ENCODE measurements at places on chromosomes 2 and 18.

GRCh38 chr2:216354306-216354705, 18.0 kb downstream of the MARCHF4 start:
- DNase-seq: no peak
- no peak overlapping the region for H3K27ac ChIP-seq
- no peak overlapping the region for H3K4me3 ChIP-seq
- H3K4me1 ChIP-seq: peaks cover 50% of the 10 kb centered on the region

DNA sequence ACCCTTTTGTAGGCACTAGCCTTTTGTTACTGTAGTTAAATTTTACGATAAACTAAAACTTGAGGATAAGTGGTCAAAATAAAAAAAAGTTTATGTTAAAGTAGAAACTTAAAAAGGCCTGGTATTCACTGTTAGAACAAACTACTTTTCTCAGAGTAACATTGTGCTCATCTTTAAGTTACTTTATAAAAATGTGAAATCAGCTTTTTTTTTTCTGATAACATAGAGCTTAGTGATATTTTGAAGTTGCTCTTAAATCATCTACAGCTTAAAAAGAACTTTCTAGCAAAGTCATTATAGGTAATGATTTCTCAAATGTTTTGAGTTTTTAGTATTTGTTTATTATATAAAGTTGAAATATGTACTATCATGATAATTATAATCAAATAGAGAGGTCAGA, 125.3 kb downstream of the CAMKMT start:
- H3K4me1 ChIP-seq: no peaks in the 10 kb centered on the region
- H3K36me3 ChIP-seq: no peaks in the 10 kb centered on the region
- no peak for DNase-seq
- no peak overlapping the region for H3K4me3 ChIP-seq
- no peaks in the 10 kb centered on the region for H3K27me3 ChIP-seq

- no peaks in the 10 kb centered on the region for H3K27me3 ChIP-seq
- peaks cover 51% of the 10 kb centered on the region for H3K36me3 ChIP-seq
- H3K4me3 ChIP-seq: no peak overlapping the region
- H3K4me1 ChIP-seq: peaks cover 51% of the 10 kb centered on the region
- no peak for DNase-seq
Observed at GRCh38 chr2:148719941-148720436, 75.4 kb downstream of the EPC2 start.

- no peak for DNase-seq
- H3K36me3 ChIP-seq: peaks cover 32% of the 10 kb centered on the region
- peaks cover 43% of the 10 kb centered on the region for H3K4me1 ChIP-seq
- H3K27me3 ChIP-seq: no peaks in the 10 kb centered on the region
- H3K27ac ChIP-seq: no peak overlapping the region
- H3K4me3 ChIP-seq: no peak overlapping the region
Observed at GRCh38 chr2:98698896-98699295, 32.0 kb downstream of the MGAT4A start.

- no peaks in the 10 kb centered on the region for H3K27me3 ChIP-seq
- no peak overlapping the region for H3K4me3 ChIP-seq
- peaks cover 10% of the 10 kb centered on the region for H3K4me1 ChIP-seq
- no peak overlapping the region for H3K27ac ChIP-seq
- no peak for DNase-seq
Observed at GRCh38 chr2:191696001-191696400, 18.1 kb downstream of the NABP1 start.
